ENCODE measurements at places on chromosomes 7 and 10.

GRCh38 chr7:137850571-137850970 lies 3.8 kb upstream of the DGKI start:
- no peak for DNase-seq

GRCh38 chr7:127066974-127067373 lies 185.8 kb downstream of the GRM8 start:
- DNase-seq: no peak

- DNase-seq: no peak
These were observed 104.1 kb downstream of the ZNF467 start for GRCh38 chr7:149669121-149669818.

DNA sequence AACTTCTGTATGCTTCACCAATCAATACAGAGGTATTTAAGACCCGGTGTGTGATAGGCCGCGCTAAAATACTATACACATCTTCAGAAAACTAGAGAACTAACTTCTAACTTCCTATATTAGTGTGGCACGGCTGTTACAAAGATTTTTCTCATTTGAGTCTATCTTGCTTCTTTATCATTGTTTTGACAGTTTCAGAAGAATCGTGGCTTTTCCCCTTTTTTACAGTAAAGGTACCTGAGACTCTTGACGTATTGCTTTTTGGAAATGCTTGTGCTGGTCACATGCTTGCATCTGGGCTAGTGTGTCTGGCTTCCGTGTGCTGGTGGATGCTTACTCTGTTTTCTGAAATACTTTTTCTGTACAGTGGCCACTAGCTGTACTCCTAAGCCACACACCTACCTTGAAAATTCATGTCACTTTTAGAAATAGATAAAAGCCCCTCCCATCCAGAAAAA lies 12.7 kb downstream of the IKZF1 start:
- no peak for DNase-seq

- DNase-seq: no peak
These were observed 144.5 kb downstream of the PPP1R3A start for GRCh38 chr7:113774182-113774807.

DNA sequence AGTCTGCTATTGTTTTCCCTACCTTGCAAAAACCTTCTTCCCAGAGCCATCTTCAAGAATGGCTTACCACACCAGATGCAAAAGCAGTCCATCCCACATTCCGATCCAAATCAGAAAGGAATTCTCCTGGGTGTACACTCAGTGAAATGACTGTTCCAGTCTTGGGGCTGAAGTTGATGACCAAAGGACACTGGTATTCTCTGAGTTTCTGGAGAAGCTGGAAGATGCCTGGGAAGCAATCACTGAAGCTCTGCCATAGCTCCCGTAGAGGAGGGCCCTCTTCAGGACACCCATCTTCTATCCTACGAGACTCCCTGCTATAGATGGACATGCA lies 155.7 kb downstream of the LCOR start:
- DNase-seq: no peak

- no peak for DNase-seq
These were observed 156.4 kb downstream of the PRPF18 start for GRCh38 chr10:13743101-13743693.

Measured in aorta (tissue), 5 donors.